Hypothalamus (tissue), 51 donors: ENCODE measurements at places on chromosomes 3 and 15.

DNA sequence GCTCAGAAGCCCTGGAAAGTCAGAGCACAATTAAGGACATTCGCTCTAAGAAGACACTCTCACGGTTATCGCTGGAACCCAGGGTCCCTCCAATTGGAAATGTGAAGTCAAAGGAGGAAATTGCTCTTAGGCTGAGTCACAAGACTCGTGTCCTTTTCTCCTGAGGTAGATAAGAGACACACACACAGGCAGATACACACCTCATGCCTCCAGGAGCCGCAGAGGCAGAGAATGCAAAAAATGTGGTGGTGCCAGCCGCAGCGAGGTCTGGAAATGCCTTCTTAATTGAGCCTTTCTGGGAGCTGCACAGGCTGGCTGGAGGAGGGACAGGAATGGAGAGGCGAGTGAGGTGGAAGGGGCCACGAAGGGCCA lies 189.3 kb downstream of the OPA1 start:
- no peak for DNase-seq

DNA sequence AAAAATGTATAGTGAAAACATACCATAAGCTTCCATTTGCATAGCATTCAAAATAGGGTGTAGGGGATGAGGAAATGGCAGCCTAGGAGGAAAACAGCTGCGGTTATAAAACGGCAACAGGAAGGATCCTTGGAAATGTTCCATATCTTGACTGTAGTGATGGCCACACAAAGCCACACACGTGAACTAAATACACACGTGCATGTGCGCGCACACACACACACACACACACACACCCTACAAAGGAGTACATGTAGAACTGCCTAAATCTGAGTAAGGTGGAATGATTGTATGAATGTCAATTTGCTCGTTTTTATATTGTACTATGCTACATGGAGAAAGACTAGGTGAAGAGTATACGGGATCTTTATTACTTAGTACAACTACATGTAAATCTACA lies 3.9 kb upstream of the IREB2 start:
- no peak for DNase-seq

- no peak for DNase-seq
These were observed 928.5 kb upstream of the ROBO1 start for GRCh38 chr3:80696280-80696679.

DNA sequence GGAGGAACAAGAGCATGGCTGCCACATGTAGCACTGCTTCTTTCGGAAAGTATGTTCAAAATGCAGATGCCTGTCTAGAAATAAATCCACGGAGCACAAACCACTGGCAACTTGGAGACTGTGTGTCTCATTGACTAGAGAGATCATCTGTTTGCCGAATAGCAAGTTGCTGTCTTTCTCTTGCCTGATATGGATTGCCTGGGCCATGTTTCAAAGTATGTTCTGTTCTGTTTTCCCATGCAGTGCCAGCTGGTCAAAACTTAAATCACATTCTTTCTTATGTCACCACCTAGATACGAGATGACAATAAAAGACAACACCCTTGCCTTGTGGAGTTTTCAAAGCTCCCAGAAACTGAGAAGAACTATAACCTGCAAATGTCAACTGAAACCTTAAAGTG lies 318.9 kb downstream of the RYR3 start:
- no peak for DNase-seq

DNA sequence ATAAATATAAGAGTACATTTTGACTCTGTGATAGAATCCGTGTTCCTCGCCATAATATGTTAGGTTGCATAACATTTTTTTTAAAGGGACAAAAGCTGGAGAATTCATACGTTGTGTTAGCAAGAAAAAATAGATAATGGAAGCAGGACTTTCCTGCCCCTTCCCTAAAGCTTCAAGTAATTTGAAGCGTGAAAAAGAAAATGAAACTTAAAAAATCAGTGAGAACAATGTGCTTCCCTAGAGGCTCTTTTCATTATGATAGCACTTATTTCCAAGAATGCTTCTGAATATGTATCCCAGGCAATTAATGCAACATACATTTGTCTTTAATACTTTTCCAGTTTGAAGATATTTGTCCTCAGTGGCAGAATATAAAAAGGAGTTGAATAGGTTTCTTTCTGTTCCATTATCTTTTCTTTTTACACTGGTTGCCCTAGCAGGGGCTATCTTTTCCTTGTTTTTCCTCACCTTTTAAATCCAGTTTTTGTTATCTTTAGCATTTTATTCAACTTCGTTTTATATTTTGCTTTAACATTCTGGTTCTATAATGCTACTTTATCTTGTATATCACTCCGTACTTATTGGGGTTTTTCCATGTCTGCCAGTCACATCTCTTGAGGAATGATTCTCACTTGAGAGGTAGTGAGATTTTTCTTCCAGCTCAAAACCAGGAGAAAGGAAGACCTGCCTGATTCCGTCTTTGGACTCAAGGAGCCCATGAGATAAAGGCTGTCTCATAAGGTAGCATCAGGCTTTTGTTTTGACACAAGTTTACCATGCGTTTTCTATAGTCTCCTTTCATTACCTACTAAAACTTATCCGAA lies 113.8 kb downstream of the MBNL1 start:
- no peak for DNase-seq
